ENCODE measurements at places on chromosomes 1 and 21. TPM values are rescaled to one million over a fixed set of nuclear protein-coding genes. Genes with fewer than 3 reads are reported as not detected.

DNA sequence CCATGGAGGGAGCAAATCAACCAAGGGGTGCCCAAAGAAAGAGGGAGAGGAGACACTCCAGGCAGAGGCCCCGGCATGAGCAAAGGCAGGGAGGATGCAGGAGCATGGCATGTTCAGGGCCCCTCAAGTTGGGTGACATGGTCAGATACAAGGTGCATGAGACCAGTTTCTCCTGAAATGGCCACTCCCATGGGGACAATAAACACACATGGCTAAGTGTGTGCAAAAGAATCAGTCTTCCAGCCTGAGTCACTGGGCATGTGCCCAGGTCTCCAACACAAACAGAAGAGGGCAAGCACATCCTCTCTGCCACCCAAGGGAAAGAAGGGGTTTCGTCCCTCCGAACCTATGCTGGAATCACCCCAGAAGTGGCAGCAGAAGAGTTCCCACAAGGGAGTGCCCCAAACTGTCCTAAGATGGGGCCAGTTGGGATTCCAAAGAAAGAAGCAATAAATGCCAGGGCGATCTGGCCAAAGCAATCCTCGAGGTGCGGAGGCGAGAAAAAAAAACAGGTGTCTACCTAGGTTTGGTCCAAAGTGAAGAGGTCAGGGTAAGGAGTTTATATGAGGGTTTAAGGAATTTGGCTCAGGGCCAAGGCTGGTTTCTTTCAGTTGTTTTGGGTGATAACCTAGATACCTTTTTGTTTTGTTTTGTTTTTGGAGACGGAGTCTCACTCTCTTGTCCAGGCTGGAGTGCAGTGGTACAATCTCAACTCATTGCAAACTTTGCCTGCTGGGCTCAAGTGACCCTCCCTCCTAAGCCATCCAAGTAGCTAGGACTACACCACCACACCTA is 13.2 kb downstream of the CASP9 start:
- no peak for DNase-seq

DNA sequence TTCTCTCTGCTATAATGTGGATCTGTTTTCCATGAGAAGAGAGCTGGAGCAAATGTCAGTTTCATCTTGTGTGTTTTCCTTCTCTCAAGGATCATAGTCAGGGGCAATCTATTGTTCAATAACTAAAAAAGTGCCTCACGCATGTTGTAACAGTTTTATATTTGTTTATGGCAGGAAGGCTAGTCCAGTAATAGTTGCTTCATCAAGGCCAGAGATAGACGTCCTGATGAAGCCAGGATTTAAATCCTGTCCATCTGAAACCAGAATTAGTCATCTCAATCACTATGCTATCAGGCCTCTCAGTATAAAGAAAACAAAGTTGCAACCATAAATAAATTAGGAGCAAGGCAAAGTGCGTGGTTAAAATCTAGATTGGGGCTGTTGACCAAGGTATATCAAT is 30.2 kb upstream of the DUSP10 start:
- no peak for DNase-seq

DNA sequence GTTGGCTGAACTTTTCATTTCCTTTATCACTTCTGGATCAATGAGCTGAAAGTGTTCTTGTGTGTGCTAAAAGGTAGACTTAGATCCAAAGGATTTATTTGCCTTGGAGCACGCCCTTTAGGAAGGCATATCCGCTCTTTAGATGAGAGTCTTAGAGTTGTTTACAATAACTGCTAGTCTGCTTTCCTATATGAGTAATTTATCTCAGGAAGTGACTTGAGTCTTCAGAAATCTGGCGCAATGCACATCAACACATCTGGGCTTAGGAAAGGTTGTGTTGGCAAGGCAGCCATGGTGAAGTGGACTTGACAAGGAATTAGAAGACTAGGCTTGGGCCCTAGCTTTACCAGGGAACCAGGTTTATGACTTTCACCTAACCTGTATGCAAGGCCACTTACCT is 204.1 kb upstream of the PTGFR start:
- DNase-seq = no peak

- no peak for DNase-seq
These were observed 8.8 kb downstream of the NOC2L start for GRCh38 chr1:950268-950667.

DNA sequence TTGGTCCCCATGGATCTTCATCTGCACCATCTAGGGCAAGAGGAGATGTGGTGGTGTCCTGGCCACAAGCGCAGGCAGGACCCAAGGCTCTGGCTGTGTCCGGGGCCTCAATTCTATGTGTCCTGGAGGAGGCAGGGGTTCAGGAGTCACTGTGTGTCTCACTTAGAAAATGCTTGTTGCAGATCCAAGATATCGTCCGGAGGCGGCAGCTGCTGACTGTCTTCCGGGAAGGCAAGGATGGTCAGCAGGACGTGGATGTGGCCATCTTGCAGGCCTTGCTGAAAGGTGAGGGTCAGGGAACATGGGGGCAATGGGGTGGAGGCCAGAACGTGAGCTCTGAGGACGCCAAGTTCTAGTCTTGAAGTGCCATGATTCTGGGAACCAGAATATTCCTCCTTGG is 29.1 kb downstream of the TRPM2 start:
- DNase-seq = no peak

DNA sequence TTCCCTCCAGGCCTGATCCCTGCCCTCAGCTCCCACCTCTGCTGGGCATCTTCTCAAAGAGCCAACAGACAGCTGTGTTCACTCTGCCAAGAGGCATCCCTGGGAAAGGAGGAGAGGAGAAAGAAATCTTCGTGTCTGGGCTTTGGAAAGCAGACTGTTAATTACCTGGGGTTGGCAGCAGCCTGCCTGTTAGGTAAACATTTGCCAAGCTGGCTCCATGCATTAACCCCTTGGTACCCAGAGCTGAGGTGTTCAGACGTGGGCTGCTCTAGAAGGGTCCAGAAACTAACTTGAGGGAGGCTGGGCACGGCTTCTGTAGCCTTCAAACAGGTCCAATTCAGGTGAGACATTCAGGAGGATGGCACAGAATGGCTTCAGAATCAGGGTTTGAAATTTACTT is 8.7 kb upstream of the EXTL1 start:
- DNase-seq = no peak

- DNase-seq = no peak
These were observed 446.8 kb downstream of the NUF2 start for GRCh38 chr1:163768576-163768975.

DNA sequence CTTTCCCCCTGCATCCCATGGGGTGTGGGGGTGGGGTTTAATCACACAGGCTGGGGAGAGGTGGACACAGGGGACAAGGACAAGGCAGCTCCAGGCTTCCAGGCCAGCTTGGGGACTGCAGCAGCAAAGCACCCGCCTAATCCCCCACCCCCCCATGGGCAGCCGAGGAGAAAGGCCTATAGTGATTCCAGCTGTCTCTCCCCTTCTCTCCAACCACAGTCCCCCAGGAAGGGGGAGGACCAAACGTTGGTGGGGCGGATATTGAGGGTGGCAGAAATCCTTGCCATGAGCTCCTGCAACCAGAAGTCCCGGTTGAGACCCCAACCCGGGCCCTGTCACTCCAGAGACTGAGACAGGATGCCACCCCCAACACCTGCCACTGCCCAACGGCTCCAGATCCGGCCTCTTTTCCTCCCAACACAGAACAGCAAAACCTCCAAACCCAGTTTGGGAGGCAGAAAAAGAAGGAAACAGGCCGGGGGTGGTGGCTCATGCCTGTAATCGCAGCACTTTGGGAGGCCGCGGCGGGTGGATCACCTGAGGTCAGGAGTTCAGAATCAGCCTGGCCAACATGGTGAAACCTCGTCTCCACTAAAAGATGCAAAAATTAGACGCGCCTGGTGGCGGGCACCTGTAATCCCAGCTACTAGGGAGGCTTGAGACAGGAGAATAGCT is 1.7 kb downstream of the EPHA2 start:
- DNase-seq = no peak

DNA sequence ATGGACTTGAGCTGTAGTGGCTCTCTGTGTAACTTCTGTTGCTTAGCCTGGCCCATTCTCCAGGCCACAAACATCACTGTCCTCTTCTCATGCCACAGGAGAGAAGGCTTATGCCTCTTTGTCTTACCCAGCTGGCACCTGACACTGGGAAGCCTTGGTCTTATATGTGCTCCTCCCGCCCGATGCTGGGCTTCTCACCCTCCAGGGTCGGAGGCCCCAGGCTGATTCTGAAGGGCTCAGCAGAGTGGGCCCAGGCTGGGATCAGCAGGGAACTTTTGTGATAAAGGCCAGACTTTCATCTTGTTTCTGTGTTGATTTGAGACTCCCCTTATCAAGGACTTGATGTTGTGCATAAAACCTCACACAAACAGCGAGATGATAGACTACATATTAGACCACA is 29.8 kb downstream of the TRPM2 start:
- no peak for DNase-seq

DNA sequence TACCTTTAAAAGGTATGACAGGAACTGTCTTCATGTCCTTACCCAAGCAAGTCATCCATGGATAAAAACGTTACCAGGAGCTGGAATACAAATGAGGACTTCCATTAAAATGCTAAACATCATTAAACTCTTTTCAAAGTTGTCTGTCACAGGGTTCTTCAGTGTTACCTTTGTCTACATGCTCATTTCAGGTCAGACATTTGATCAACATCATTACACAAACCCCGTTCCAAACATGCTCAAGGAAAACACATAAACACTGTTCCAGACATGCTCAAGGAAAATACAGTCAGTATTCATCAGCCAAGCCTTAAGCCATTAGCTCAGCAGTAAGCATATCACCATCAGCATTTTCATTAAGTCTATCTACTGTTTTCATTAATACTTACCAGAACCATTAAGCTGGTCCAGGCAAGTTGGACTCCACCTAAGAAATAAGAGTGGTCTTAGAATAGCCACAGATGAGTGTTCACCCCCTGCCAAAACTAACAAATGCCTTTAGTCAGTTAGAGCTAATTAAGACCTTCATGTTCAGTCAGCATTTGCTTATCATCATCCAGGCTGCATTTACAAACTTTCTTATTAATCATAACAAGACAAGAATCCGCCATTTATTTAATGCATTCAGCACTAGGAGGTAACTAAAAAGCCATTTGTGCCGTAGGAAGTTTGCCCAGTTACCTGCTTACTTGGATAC is 2.2 kb downstream of the GAS5 start:
- DNase-seq = no peak

DNA sequence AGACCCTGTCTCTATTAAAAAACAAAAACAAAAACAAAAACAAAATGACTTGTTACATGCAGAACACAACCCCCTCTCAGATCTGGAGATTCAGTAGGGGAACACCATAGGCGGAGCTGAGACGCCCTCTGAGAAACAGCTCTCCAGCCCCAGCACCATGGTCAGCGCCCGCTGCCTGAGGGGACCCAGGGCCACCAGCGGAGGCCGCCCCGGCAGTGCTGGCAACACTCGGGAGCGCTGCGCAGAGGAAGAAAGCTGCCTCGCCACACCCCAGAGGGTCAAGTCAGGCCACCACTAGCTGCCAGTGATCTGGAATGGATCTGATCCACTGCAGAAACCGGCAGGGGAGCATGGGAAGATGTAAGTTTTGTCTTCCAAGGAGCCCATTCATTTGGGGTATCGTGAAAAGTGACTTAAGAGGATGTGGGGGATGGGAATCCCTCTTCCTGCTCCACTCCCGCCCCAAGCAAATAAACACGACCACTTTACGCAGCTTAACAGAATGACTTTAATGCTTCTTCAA is 3.1 kb downstream of the ACTA1 start:
- peak; percentile 88 for DNase-seq

DNA sequence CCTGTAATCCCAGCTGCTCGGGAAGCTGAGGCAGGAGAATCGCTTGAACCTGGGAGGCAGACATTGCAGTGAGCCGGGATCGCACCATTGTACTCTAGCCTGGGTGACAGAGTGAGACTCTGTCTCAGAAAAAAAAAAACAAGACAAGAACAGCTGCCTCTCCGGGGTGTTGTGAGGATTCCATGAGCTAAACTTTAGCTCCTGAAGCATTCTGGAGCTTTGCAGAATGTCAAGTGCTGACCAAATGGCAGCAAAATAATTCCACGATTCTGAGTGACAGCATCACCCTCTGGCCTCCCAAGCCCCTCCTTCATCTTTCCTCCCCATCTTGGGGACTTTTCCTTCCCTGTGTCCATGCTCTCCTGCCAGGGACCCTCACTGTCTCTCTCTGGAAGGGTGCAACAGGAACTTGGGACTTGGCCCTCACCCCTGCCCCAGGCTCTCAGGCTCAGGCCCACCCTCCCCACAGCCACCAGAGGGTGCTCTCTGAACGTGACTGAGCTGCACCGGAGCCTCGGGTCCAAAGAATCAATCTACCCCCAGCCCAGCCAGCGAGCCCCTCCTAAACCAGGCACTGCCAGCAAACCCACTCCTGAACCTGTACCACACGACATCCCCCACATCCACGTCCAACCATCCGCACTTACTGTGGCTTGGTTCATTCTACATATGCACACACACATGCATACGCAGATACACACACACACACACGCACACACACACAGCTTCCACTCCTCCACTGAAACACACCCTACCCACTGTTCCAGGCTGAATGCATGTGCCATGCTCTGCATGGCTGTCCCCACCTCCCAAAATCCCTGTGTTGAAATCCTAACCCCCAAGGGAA is 45.7 kb downstream of the ACOT7 start:
- peak; percentile 63 for DNase-seq

DNA sequence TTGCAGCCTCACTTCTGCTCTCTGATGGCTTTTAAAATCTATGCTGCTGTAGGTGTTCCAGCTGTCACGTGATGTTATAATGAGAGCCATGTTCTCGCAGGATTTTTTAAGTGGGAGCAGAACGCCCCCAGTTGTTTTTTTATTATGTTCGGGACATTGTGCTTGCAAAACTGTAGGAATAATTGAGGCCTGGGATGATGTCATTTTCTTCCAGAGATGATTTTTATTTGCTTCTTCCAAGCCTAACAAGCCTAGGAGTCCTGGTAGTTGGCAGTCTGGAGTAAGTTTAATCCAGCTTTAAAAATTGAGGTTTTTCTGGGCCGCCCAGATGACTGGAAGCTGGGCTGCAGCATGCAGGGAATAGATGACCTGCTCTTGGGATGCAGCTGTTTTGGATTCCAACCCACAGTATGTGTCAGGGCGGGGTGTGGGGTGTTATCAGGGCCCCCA is 34.6 kb upstream of the CHIT1 start:
- DNase-seq = no peak

DNA sequence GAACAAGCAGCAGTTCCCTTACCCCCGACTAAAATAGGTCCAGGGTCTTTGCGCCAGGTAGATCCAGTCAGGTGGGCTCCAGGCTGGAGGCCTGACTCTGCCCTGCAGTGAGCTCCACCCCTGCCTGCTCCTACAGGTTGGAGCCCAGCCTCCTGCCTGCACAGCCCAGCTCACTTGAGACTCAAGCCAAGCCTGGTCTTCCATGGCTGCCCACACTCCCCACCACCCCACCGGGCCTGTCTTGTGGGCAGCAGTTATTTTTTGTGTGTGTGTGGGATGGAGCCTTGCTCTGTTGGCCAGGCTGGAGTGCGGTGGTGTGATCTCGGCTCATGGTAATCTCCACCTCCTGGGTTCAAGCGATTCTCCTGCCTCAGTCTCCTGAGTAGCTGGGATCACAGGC is 28.5 kb downstream of the RAP1GAP start:
- no peak for DNase-seq

Gene FCN3
- total RNA-seq = 19.3 TPM

Gene NEXN
- 365 TPM for total RNA-seq

Gene DCST2
- total RNA-seq = 0.37 TPM

Gene SYT14
- not detected for total RNA-seq

Gene VHLL
- total RNA-seq = not detected

Gene KRTAP12-2
- not detected for total RNA-seq

Data from left ventricle myocardium superior (tissue), 1 donor.